ENCODE measurements at places on chromosomes 6 and 20.

DNA sequence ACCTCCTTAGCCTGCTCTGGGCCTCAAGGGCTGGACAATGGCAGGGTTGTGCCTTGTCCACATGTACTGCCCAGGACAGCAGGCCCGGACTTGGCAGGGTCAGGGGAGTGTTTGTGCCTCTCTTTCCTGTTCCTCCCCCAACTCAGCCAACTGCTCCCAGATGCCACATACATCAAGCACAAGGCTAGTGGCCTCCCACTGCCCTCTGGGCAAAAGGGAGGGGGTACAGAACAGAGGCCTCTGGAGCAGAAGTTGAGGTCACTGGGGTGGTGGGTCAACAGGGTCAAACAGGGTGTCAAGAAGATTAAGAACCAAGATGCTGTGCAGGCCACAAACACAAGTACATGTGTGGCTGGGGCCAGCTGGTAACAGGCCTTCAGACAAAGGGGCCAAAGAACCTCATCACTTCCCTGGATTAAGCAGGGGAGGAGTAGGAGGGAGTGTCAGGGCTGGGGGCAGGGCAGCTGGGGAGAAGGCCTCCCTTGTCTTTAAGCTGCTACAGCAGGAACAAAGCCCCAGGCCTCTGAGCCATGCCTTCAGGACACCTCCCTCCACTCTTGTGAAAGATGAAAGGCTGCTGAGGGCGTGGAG lies 36.0 kb downstream of the KCNK5 start:
- no peak for DNase-seq

DNA sequence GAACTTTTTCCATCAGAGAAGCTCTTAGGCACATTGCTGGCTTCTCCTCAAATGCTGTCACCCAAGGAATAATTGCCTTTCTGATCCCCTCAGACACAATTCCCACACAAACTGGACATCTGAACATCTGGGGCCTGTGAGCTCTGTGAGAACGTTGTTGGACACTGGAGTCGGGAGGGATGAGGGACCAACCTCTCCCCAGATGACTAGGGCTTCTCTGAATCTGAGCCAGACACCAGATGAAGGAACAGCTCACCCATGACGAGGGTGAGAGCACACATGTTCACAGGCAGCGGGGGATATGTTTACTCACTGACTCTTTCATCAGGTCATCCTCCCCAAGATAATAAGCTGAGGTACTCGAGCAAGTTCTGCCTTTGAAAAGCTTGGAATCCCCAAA lies 283.9 kb upstream of the SUPT3H start:
- DNase-seq: no peak

GRCh38 chr6:166664135-166664534 lies 37.1 kb upstream of the RPS6KA2 start:
- no peak for DNase-seq

- DNase-seq: no peak
Observed at GRCh38 chr20:51695574-51696303, 72.5 kb downstream of the ATP9A start.

DNA sequence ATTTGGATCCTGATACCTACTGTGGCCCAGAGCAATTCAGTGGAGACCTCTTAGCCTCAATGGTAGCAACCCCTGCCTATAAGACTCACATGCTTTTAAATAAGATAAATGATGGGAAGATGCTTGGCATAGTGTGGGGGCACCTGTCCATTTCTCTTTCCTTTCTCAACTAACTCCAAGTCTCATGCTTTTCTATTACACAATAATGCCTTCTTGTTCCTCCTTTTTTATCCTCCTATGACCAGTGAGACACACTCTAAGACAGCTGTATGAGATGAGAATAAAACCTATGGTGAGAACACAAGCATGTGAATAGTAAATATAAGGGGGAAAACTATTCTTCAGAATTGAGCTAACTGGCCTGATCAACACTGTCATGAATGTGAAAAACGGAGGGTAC lies 147.0 kb upstream of the STXBP5 start:
- no peak for DNase-seq

All from stimulated activated CD8-positive, alpha-beta memory T cell treated with anti-CD3 and anti-CD28 coated beads, Interleukin-15, amount 100 ng/mL, for 4 hours (primary cell).